K562 (cell line): ENCODE measurements at places on chromosomes 12 and 14. TPM values are rescaled to one million over a fixed set of nuclear protein-coding genes. Genes with fewer than 3 reads are reported as not detected.

- peak; percentile 90 for DNase-seq
Observed at GRCh38 chr14:103562429-103563225, at the start of the genes BAG5 and COA8. Gene BAG5 (minus strand): TSS chr14:103562657. CDS start chr14:103561164, 1,493 bp downstream. Gene COA8 (plus strand): TSS chr14:103562960. CDS start chr14:103563002, 42 bp downstream.

DNA sequence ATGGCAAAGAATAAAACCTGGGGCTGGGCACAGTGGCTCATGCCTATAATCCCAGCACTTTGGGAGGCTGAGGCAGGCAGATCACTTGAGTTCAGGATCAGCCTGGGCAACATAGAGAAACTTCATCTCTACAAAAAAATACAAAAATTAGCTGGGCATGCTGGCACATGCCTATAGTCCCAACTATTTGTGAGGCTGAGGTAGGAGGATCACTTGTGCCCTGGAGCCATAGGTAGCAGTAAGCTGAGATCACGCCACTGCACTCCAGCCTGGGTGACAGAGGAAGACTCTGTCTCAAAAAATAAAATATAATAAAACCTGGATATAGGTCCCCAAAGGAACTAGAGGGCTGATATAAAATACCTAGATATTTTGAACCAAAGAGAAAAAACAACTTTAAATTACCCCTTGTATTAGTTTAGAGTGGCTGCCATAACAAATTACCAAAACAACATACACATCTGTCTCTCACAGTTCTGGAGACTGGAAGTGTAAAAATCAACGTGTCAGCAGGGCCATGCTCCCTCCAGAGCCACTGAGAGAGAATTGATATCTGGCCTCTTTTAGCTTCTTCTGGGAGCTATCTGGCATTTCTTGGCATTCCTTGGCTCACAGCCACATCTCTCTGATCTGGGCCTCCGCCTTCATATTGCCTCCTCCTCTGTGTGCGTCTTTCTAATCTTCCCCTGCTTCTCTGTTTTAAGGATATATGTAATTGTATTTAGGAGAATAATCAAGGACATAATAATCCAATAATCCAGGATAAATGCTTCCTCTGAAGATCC is 47.9 kb upstream of the ATF7IP start:
- no peak for DNase-seq

GRCh38 chr14:24921903-24922302 is 128.0 kb downstream of the STXBP6 start:
- DNase-seq, result no peak

DNA sequence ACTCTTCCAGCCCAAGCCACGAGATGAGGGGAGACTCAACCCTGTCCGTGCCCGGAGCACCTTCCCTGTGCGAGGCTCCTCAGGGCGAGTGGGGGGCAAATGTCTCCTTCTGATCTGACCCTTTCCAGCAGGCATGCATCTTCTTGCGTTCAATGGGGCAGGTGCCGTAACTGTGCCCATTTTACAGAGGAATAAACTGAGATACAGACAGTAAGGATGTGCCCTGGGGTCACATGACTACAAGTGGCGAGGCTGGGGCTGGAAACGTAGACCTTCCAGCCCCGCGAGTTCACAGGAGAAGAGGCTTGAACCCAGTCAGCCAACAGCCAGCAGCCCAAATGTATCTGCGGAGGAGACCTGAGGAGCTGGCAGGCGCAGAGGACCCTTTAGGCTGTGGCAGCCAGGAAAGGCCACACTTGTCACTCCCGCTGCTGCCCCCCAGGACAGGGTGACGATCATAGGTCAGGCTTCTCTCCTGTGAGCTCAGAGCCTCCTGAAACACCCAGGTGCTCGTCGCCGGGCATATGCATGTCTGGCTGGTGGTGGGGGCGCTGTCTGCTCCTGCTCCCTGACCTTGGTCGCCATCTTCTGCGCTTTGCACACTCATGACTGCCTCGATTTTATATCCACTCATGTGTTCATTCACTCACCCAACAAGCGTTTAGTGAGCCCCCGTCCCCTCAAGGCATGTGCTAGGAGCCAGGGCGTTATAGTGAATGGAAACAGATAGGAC is 41.7 kb downstream of the CCDC88C start:
- DNase-seq, result no peak

DNA sequence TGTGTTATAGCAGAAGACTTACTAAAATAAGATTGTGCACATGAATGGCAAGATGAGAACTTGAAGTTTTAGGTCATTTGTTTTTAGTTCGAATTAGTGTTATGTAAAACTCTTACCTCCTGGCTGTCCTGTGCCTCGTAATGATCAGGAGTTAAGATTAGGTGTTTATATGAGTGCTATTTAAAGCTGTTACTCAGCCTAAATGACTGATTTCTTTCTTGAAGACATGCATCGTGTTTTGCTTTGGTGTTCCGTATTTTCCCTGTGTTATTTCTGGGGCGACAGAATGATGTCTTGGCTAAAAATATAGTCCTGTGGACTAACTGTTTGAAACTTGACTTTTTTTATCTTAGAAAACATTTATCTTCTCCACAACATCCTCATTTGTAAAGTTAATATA is 22.1 kb downstream of the SCYL2 start:
- no peak for DNase-seq

- no peak for DNase-seq
Observed at GRCh38 chr12:59700153-59700450, 104.3 kb downstream of the SLC16A7 start.

GRCh38 chr14:58784931-58785330 is 147.2 kb downstream of the DACT1 start:
- DNase-seq, result no peak

Gene CLEC2B
- 2.1 and 2.9 TPM in 2 replicates for polyA plus RNA-seq

DNA sequence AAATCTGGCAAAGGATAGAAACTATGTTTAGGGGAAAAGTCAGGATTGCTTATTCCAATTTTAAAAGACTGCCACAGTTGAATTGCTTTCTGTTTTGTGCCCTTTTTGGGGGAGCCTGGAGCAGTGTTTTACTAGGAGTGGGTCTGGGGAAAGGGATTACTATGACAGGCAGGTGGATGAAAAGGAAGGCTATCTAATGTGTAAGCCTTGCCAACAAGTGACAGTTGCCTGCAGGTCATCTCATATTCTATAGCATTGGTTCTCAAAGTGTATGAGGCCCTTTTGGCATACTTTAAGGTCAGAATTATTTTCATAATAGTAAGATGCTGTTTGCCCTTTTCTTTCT is 4.1 kb downstream of the EID3 start:
- DNase-seq, result no peak

DNA sequence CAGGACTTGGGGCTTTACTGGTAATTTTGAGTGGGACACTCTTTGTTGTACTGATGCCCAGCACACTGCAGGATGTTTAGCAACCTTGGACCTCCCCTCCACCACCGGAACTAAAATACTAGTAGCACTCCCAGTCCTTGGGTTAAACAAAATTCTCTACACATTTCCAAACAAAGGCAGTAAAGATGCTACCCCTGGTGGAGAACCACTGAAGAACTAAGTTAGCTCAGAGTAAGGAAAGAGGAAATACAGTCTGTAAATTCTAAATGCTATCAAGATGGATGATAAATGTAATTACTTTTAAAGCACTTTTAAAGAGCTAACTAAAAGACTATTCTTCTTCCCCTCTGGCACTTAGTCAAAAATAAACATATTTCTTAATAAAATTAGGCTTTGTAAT is 64.1 kb downstream of the LRP6 start:
- DNase-seq, result no peak

Gene FAIM2
- 0.01 TPM in 1 of 2 replicates, not detected in the other for polyA plus RNA-seq

Gene BIN2
- 0.28 and 0.30 TPM in 2 replicates for polyA plus RNA-seq

DNA sequence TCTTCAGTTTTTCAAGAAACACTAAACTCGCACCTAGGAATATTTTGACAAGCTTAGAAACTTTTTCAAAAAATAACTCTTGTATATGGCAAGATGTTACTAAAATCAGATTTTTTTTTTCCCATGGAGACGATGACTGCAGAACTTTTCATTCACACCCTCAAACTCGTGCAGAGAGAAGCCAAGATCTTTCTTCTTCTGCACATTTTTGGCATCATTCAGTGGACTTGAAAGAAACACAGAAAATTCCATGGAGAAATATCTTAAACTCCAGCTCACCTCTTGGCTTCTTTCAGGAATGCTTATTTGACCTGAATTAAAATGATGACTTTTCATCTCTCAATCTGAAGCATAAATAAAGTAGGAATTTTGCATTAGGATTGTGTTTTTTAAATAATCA is 919.4 kb downstream of the NRXN3 start:
- DNase-seq, result no peak

GRCh38 chr12:11744410-11744801 is 94.9 kb downstream of the ETV6 start:
- DNase-seq, result no peak

- DNase-seq, result peak; percentile 20
Observed at GRCh38 chr12:55681142-55682077, 26.3 kb downstream of the ITGA7 start.

DNA sequence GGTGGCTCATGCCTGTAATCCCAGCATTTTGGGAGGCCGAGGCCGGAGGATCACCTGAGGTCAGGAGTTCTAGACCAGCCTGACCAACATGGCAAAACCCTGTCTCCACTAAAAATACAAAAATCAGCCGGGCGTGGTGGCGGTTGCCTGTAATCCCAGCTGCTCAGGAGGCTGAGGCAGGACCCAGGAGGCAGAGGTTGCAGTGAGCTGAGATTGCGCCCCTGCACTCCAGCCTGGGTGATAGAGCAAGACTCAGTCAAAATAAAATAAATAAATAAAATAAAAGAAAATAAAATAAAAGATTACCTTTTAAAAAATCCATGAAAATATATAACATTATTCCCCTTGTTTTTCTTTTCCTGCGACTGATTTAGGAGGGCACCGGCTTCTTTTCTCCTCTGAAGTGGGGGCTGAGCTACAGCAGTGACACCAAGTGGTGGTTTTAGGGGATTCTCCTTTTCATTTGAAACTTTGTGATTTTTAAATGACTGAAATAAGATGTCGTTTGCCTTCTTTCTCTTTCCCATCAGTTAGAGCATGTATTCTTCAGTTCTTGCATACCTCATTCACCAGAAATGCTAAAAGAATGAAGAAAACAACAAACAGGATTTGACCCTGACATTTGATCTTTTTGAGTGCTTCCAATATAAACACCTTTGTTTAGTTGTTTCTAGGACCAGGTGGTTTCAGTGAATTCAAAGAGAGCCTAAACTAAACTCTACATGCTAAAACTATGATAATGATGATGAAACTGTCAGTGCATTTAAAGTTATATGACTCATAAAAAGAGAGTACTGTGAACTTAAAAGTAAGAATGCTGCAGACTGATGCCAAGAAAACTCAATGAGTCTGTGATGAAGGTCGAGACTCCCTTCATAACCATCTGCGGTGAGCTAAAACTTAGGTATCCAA is 22.6 kb upstream of the PKP2 start:
- peak; percentile 28 for DNase-seq

Gene FUT8
- polyA plus RNA-seq, result 6.0 and 7.1 TPM in 2 replicates

- DNase-seq, result no peak
Observed at GRCh38 chr14:100129161-100129589, 30.3 kb downstream of the DEGS2 start.

Gene LBHD2
- polyA plus RNA-seq, result not detected in 2 replicates

GRCh38 chr14:85960756-85961155 is 430.8 kb downstream of the FLRT2 start:
- no peak for DNase-seq

- DNase-seq, result no peak
Observed at GRCh38 chr14:104974146-104974541, 4.0 kb downstream of the AHNAK2 start.

DNA sequence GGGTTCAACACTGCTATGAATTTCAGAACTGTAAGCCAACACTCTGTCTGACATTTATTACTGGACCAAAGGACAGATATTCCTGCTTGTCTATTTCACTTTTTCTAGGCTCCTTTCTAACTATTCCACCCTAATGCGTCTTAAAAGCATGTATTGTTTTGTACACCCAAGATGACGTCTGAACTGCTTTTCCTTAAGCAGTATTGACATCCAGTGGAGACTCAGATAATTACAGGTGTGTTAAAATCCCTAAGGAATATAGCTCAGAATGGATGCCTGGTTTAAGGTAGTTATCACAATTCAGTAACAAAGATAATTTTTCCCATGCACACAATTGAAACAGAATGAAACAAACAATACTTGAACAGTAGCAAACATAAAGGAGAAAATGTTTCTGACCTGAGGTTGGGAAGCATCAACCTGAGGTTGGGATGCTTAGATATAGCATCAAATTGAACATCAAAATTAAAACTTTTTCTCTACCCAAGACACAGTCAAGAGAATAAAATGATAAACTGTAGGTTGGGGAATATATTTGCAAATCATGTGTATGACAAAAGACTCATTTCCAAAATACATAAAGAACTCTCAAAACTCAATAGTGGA is 93.7 kb upstream of the PTPRR start:
- peak; percentile 29 for DNase-seq

Gene RNF212B
- 0.08 and 0.17 TPM in 2 replicates for polyA plus RNA-seq

DNA sequence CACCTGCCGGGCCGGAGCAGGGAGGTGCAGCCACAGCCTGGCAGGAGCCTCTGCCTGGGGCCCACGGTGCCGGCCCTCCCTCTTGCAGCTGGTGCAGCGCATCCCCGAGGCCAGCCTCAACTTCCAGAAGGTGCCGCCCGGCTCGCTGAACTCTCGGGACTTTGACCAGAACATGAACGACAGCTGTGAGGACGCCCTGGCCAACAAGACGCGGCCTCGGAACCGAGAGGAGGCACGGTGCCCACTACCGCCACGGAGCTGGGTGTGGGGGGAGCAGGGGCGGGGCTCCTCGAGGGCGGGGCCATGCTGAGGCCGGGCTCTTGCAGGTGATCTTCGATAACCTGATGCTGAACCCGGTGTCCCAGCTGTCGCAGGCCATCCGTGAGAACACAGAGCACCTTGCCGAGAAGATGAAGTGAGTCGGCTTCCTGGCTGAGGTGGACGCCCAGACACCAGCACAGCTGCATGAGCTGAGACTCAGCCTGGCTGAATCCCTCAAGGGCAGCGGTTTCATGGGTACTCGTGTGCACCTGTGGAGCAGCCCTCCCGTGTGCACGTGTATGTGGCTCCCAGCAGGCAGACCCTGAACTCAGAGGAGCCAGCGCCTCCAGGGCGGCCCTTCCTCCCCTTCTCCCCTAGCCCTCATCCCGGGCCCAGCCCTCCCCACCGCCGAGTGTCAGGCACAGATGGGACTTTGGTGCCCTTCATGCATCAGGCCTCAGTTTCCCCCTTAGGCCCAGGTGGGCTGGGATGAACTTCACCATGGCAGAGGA is 28.6 kb downstream of the CEP170B start:
- no peak for DNase-seq

Gene EML5
- 0.27 and 0.34 TPM in 2 replicates for polyA plus RNA-seq

Gene ATG2B
- polyA plus RNA-seq, result 8.0 and 9.4 TPM in 2 replicates

DNA sequence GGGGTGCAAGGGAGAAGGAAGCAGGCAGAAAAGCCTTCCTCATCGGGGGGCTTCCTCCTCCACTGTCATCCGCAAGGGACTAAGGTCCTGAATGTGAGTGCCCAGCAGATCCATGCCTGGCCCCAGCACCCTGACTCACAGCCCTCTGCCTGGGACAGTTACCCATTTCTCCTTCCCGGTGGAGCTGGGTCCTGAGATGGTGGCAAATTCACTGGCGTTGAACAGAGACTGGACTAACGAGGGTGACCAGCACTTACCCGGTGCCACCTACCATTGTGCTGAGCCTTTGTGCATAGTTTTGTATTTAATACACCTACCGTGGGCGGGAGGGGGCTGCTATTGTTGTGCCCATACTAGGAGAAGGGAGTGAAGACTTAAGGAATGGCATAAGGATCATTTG is 30.9 kb upstream of the PLEKHG6 start:
- DNase-seq, result no peak
